ENCODE measurements at places on chromosomes 1 and 21.

- DNase-seq, result no peak
Measured at GRCh38 chr1:8016210-8016894, 9.8 kb downstream of the ERRFI1 start.

GRCh38 chr1:40699787-40700186 is 8.3 kb downstream of the NFYC start:
- DNase-seq, result no peak

DNA sequence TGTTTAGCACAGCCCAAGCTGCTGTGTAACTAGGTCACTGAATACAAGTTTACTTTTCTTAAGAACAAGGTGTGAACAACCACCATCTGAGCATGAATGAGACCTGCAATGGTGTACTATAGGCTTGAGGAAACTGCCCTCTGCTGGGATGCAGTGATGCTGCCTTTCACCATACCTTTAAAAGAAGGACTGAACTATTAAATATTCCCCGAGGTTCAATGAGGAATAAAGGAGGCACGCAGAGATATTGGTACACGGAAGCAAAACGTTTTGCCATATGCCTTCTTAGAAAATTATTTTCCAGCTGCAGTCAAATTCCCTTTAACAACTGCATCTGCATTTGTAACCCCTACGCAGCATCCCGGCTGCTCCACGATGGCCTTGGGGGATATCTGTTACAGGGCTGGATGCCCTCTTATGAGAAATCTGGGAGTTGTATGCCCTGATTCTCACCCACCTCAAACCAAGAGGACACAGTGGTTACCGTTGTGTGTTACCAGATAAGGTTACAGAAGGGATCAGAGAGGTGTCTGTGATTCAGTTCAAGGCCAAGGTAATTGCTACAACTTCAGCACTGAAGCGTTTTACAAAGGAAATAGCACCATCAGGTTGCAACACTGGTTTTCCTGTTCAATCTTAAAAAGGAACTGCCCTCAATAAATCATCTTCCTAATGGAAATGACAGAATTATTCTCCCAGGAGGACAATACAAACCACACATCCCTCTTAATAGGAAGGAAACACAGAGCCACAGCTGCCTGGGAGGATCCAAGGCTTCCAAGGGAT is 470.5 kb downstream of the LTN1 start:
- peak; percentile 30 for DNase-seq

DNA sequence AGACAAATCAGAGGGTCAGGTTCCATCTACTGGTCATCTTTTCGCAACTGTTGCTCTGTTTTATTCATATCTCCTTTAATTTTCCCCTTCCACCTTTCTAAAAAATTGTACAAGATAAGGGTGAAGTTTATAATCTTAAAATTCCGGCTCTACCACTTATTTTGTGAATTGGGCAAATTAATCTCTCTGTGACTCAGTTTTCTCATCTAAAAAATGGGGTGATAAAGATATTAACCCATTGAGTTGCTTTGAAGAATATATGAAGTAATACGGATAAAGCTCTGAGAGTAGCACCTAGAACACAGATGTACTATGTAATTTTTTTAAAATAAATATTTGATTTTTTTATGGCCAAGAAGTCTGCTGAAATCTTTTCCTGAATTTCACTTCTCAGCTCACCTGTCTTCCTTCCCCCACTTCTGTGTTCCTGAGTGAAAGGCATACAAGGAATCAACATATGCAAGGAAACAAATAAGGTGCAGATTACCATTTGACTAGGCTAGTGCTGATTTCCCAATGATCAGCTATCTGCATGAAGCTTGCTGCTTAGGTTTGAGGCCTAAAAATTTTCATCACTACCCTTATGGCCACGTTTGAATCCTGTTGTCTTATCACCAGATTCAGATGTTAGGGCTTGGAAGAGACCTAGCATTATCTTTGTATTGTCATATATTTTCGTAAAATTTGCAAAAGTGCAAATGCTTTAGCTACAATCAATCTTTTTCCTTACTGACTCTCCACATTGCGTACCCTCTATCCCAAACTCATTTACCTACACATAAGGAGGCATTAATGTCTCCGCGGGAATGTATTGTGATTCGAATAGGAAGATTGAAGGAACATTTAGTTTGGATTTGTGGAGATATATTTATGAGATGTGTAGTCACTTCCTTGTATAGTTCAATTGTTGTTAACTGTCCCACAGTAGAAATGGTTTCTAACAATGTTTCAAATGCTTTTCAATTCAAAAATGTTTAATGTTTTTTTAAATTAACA is 718.3 kb upstream of the PTBP2 start:
- no peak for DNase-seq

GRCh38 chr1:15952317-15953258 is 23.3 kb downstream of the ZBTB17 start:
- peak; percentile 51 for DNase-seq

DNA sequence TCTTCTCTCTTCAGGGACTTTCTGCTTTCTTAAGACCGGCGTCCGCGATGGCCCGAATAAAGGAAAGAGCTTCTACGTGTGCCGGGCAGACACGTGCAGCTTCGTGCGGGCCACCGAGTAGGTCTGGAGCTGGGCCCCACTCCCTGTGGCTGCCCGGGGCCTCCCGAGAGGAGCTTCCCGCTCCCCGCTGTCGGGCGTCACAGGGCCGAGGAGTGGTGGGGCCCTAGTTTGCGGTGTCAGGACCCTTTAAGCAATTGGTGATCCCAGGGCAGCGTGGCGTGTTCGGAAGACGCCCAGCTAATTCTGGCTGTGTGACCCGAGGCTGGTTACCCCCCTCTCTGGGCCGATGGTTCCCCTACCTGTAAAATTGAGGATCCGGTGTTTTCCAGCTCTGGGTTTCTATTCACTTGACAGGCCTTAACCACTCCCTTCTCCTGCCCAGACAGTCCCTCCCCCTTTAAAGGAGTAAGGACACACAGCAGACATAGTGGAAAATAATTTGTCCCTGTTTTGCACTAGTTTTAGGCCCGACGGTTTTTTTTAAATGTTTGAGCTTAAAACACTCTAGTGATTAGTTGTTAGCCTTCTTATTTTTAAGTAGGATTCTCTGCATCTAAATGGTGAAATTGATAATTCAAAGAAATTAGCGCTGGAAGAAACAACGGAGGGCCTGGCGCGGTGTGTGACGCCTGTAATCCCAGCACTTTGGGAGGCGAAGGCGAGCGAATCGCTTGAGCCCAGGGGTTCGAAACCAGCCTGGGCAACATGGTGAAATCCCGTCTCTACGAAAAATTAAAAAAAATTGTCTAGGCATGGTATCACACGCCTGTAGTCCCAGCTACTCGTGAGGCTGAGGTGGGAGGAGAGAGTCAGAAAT is 553 bp downstream of the TTF2 start:
- peak; percentile 36 for DNase-seq

- DNase-seq, result no peak
Measured at GRCh38 chr1:209412566-209412965, 170.9 kb upstream of the CAMK1G start.

DNA sequence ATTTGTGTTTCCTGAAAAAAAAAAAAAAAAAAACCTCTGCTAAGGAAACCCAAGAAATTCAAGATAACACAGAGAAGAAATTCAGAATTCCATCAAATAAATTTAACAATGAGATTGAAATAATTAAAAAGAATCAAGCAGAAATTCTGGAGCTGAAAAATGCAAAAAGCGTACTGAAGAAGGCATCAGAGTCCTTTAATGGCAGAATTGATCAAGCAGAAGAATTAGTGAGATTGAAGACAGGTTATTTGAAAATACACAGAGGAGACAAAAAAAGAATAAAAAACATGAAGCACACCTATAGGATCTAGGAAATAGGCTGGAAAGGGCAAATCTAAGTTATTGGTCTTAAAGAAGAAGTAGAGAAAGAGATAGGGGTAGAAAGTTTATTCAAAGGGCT is 38.2 kb downstream of the NME7 start:
- DNase-seq, result no peak
